ENCODE measurements at places on chromosomes 7 and 10.
A peak's percentile ranks its signal among the peaks of the same experiment; 100 is the strongest.

- no peak for DNase-seq
Observed at GRCh38 chr7:23235813-23236221, 10.8 kb upstream of the GPNMB start.

- no peak for DNase-seq
Observed at GRCh38 chr10:43049081-43049551, 27.8 kb upstream of the RET start.

DNA sequence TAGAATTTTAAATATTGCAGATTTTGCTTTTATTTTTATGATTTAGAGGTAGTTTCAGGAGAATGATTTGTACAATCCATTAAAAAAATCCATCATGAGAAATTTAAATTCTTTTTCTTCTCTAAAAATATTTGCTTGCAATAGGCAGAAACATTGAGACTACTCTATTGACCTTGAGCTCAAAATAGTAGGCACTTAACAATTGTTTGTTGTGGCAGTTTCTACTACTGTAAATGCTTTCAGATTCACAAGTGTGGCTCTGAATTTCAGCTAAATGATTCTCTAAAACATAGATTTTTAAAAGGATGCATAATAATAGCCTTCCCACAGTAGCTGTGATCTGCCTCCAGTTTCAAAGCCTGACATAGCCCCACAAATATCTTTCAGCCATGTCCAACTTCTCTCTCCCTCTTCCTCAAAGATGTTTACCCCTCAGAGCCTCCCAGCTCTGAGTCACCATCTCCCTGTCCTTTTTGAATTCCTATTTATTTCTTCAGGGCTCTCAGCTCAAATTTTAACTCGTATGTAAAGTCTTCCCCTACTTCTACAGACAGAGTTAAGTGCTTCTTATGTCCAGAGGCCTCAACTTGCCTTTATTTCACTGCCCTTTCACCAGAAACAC, 160.5 kb downstream of the AOAH start:
- DNase-seq: no peak

GRCh38 chr7:90192876-90193750, 18.4 kb upstream of the STEAP2 start:
- no peak for DNase-seq

DNA sequence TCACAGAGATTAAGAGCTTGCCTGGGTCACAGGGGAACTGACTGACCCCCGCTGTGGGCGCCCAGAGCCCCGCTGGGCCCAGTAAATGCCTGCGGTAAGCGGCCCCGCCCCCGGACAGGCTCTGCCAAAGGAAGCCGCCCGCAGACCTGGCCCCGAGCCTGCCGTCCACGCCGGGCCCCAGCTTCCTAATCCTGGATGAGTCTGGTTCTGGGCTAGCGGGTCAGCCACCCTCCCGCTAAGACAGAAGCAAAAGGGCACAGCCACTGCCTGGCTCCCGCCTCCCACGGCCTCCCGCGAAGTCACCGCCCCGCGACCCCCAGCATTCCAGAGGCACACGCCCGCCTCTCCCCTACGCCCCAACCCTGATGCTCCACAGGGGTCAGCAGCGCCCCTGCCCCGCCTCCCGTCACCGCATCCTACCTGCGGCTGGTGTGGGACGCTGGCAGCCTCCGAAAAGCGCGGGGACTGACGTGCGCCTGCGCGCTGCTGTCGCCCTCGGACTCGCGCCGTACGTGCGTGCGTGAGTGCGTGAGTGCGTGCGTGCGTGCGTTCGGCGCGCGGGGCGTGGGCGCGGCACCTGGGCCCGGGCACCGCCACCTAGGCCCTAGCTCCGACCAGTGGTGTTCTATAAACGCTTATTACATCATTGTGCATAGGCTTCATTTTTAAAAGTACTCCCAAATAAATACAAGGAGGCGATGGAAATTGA, at the start of gene FIGNL1:
FIGNL1 (minus strand) TSS at position 470 of the 709 bp plus-strand sequence. CDS start 3,063 bp downstream, outside the sequence.
- peak; percentile 45 for DNase-seq

DNA sequence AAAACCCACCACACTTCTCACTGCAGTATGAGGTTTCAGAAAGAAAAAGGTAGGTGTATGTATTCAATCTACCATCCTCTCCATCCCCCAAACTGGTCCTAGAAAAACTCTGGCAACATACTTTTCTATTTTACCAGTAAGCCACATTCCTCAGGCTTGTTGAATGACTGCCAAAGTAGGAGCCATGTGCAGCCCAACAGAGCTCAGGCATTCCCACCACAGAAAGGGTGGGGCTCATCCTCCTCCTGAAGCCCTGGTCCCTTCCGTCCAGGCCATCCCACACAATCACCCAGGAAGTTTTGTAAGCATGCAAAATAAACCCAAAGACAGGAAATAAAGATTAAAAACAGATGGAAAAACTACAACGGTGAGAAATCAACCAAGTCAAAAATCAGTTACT, 57.2 kb downstream of the MAD1L1 start:
- no peak for DNase-seq

GRCh38 chr7:45089341-45089891, 647 bp upstream of the NACAD start:
- DNase-seq: peak; percentile 99

- DNase-seq: no peak
Observed at GRCh38 chr10:75640381-75640780, 209.0 kb downstream of the LRMDA start.

DNA sequence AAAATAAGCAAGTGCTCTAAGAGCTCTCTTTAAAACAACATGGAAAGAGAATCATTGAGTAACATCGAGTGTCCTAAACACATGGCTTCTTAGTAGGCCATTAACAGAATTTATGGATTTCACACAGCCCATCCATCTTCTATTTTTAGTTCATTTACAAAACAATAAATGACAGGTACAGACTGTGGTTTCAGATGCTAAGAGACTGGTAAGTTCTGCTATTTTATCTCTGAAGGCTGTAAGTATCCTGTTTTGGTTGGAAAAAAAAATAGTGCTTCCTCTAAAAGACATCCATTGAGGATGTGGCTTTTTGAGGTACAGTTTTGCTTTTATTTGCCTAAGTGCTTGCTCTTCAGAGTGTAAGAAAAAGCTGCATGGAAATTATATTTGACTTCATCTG, 27.4 kb upstream of the GNAI1 start:
- DNase-seq: peak; percentile 56

GRCh38 chr10:22491931-22492615, 146.8 kb downstream of the SPAG6 start:
- DNase-seq: no peak

- no peak for DNase-seq
Observed at GRCh38 chr10:19499291-19499770, 316.9 kb upstream of the PLXDC2 start.

DNA sequence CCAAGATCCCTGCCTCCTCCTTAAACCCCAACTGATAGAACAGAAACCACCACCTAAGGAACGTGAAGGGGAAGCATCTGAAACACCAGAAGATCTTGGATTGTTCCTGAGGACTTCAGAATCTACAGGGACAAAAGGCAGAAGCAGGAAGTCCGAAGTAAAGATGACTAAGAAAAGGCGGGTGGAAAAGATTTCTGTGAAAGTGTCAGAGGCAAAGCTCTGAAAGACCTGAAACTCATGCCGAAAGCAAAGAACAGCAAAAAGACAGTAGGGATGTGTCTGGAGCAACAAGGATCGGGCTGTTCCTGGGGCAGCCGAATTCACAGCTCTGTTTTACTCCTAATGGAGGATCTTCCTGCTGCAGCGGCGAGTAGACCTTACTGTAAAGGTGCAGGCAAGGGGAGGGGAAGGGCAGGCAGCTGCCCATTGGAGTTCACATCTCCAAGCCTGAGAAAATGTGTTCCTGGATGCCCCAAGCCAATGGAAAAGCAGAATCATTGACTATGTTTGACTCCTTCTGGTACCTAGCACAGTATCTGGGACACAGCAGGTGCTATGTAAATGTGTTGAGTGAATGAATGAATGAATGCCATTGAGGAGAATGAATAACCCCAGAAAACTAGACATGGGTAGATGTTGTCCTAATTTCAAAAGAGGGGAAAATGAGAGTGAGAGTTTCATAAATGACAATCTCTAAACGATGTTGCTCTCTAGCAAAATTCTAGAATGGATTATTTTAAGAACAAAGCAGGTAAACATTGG, 40.4 kb downstream of the PDIA4 start:
- no peak for DNase-seq

DNA sequence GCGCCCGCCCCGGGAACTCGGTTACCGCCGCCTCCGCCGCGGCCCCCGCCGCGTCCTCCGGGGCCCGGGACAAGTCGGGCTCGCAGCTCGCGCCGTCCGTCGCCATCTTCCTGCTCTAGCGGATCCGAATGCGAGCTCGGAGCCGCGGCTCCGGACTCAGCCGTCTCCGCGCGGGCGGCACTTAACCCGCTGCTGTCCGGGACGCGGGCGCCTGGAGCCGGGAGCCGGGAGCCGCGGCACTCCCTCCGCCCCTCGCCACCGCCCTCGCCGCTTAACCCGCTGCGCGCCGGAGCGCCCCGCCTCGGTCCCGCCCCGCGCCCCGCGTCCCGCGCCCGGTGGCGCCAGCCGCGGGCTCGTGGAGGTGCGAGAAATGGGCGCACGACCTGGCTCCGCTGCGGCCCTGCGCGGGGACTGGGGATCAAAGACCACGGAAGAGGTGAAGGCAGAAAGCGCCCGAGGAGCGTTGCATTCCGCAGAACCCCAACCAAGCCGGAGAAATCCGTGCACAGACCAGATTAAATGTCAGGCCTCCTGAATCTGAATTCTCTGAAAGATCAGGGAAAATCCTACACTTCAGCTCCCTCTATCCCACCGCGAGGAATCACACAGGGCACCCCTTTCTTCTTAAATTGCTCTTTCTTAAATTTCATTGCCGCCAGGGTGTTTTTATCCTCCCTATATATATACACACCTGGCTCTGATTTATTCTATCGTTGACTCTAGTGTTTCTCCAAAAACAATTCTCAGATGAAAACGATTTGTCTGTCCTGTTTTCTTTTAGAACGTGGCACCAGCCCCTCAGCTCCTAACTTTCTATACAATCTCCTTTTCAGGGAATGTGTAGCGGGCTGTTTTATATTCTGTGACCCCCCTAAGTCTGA, at the start of gene CTTNBP2:
CTTNBP2 (minus strand) TSS at position 132 of the 881 bp plus-strand sequence; CDS start at position 106, 26 bp downstream.
- no peak for DNase-seq

DNA sequence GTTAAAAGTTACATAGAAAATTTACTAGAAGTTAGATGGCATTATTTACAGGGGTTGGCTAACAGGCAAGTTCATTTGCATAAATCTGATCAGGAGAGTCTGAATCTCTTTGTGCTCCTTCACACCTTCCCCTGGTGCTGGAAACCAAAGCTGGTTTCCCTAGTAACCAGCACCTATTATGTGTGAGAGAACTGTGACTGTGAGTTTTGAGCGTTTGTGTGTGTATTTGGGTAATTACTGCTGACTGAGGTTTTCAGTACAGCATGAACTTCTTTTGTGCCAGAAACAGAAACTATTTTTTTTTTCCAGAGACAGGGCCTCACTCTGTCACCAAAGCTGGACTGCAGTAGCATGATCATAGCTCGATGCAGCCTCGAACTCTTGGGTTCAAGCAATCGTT, 10.3 kb upstream of the IFIT1B start:
- DNase-seq: no peak

- DNase-seq: no peak
Observed at GRCh38 chr7:84455788-84456187, 261.2 kb upstream of the SEMA3A start.

DNA sequence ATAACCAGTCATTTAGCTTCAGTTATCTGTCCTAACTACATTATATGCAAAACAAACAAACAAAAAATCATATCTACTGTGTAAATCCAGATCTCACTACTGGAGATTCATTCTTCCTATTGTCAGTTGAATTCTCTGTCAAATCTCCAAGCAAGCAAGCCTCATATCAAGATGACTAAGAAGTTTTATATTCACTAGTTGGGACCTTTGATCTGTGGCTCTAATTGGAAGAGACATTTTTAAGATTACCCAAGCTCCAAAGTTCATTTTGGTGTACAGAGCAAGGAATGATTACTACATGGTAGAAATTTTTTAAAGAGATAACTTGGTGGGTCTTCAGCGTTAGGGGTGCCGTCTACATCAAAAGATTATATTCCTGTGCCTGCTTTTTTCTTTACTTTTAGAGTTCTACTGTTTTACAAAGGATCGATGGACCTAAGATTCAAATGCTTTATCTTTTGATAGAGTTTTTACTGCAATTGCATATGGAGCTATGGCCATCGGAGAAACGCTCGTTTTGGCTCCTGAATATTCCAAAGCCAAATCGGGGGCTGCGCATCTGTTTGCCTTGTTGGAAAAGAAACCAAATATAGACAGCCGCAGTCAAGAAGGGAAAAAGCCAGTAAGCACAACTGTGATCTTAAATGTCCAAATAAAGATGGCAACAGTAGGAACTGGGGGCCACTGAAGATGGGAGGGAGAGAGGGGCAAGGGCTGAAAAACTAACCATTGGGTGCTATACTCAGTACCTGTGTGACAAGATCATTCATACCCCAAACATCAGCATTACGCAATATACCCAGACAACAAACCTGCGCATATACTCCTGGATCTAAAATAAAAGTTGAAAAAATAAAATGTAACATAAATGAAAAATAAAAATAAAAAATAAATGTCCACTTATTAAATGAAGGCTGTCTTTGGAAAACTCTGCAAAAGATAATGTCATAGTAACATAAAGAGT, 47.9 kb downstream of the SP8 start:
- DNase-seq: no peak

DNA sequence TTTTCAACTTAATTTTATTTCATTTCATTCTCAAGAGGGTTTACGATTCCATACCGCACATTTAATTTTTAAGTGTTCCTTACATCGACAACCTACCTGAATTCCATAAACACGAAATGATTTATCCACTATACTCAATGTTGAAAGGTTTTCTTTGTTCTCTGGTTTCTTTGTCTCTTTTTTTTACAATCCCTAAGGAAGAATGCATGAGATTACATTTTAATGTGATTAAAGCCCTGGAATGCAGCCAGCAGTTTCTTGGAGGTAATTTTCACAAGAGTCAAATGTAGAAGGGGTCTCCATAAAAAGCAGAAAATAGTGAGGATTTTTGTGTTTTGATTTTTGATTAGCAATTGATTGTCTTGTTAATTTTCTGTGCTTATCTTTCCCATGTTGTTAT, 59.2 kb upstream of the ADCY1 start:
- DNase-seq: no peak

- DNase-seq: no peak
Observed at GRCh38 chr10:1966712-1967376, 229.5 kb upstream of the ADARB2 start.

GRCh38 chr7:137882806-137883205, 36.0 kb upstream of the DGKI start:
- no peak for DNase-seq

- no peak for DNase-seq
Observed at GRCh38 chr7:132618956-132619305, 42.7 kb upstream of the PLXNA4 start.

DNA sequence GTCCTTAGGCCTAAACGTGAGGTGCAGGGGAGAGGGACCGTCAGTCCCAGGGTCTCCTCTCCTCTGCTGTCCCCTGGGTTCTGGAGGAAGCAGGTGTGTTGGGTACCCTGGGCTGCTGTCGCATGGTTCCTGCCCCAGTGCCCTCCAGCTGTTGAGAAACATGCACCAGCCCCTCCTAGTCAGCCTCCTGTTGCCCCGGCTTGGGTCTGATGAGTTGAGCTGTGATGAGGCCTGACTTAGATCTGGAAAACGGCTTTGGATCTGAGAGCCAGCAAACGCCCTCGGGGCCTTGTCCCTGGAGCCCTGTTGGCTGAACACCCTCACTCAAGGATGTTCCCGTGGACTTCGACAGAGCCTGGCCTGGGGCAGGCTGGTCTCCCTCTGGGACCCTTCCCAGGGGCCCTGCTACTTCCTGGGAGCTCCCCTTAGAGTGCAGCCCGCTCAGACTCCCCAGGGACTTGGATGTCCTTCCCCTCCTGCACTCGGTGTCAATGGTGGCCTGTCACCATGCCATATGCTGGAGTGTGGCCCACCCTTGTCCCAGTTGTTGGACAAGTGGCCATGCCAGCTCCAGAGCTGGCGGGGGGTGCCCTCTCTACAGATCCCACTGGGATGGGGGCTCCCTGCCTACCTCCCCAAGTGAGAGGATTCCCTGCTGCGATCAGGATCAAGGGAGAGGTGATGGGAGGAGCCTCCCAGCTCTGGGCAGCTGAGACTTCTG, 12.3 kb downstream of the ZNF316 start:
- no peak for DNase-seq
